ENCODE measurements at places on chromosomes 7 and 10.

DNA sequence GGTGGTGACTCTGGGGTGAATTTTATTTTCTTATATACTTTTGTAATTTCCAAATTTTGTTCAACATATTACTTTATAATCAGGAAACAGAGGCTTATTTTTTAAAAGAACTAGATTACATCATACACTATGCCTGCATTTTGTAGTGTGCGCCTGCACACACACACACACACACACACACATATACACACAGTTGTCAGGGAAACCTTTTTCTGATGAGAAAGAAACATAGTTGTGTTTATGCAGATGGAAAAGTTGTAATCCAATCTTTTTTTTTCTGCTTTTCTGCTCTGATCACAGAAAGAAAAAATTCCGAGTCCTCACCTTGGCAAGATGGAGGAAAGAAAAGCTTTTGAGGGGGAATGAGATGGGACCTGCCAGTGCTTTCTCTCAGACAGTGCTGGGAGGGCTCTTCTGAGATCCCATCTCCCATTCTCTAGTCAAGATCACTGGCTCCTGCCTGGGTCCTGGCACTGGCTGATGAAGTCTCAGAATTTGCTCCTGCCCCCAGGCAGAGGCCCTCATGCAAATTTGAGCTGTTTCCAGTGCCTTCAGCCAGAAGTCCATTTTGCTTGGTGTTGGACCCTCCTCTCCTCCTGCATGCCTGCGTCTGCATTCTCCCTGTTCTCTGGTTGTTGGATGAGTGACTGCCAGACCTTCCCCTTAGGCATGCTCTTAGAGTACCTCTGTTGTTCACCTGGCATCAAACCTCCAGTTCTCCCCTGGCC lies 59.7 kb downstream of the TLL2 start:
- DNase-seq = no peak

GRCh38 chr10:80321183-80321582 lies 31.7 kb upstream of the MAT1A start:
- DNase-seq = no peak

DNA sequence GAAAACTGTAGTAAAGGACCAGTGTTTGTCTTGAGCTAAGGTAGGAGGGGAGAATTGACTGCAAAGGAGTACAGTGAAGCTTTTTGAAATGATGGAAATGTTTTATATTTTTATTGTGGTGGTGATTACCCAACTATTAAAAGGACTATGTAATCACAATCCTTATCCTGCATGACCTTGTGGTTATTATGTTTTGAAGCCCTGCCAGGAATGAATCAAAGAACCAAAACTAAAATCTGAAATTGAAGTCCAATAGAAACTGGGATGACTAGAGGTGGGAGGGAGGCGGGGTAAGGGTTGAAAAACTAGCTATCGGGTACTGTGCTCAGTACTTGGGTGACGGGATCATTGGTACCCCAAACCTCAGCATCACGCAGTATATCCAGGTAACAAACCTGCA lies 8.2 kb downstream of the CCDC7 start:
- no peak for DNase-seq

DNA sequence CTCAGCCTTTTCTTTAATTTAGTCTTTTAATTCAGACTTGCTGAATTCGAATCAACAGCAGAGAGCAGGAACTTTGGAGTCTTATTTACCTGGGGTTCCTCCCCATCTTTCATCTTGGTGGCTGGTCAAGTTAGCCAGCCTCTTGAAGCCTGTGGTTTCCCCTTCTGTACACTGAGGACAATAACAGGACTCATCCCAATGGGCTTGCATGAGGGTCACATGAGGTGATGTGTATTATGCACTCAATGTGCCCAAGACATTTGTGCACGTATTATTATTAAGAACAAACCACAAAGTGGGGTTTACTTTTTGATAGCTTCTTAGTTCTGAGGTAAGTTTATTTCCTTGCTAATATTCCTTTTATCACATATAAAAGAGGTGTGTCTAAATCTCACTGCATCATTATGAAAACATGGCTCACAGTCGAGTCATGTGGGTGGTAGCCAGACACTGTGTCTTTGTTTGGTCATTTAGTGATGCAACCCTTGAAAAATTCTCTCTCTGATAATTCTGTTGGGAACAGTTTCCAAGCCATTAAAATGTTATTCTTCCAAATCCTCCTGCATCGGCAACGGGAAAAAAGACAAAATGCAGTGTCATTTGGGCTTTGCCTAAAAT lies 86.5 kb upstream of the GRB10 start:
- no peak for DNase-seq

DNA sequence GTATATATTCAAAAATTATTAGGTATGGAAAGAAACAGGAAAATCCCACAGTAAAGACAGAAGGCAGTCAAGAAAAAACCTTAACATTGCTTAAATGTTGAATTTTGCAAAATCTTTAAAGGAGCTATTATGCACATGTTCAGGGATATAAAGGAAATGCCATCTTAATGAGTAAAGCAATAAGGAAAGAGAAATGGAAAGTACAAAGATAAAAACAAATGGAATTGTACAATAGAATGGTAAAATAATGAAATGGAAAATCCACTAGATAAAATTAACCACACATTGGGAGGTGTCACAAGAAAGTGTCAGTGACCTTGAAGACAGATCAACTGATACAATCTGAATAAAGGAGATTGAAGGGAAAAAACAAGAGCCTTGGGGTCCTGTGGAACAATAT lies 82.0 kb downstream of the KIF20B start:
- no peak for DNase-seq

DNA sequence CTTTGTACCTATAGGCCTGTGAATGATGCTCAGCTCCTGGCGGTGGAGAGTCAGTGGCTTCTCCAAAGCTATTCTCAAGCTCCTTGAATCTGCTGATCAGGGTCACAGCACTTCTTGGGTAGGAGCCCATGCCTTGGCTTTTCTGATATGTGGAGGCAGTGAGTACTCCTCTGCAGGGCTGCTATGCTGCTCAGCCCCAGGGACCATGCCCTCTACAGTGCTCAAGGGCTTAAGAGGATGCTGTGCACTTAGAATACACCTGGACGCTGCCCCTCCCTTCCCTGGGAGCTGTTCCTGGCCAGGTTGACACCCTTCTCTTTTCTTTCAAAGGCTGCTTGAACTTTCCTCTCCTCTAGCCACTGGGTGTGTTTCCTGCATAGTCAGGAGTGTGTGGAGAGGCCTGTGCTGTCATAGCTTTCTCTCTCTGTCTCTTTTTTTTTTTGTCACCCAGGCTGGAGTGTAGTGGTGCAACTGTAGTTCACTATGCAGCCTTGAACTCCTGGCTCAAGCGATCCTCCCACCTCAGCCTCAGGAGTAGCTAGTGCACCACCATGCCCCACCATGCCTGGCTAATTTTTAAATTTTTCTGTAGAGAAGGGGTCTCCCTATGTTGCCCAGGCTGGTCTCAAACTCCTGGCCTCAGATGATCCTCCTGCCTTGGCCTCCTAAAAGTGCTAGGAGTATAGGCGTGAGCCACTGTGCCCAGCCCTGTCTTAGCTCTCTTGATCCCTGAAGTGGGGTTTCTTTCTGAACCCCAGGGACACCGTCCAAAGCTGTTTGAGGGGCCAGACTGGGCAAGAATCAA lies 113.9 kb downstream of the KIF20B start:
- DNase-seq = no peak

DNA sequence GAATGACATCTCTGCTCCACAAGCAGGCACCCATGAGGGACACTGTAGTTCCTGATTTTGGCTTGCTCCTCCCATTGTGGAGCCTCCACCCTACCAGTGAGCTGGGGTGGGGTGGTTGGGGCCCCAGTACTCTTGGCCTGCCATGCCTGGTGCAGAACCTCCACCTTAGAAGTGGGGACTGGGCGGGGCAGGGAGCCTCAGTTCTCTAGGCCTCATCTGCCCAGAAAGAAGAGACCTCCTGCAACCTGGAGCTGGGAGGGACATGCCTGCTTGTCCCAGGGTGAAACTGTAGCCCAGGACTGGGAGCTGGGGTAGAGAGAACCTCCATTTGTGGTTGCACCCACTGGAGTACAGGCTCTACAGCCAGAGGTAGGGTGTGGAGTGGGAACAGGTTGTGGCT lies 14.4 kb downstream of the RAMP3 start:
- no peak for DNase-seq

GRCh38 chr7:79730971-79731370 lies 277.5 kb upstream of the MAGI2 start:
- DNase-seq = no peak

GRCh38 chr7:113230691-113231090 lies 112.3 kb upstream of the SMIM30 start:
- no peak for DNase-seq

Data from CD4-positive, alpha-beta T cell treated with Interleukin-17A for 1 hour (primary cell).